ENCODE measurements at places on chromosomes 4 and X.
A peak's percentile ranks its signal among the peaks of the same experiment; 100 is the strongest.

- DNase-seq: no peak
These were observed 349.9 kb downstream of the FBXW7 start for GRCh38 chr4:152185786-152186550.

DNA sequence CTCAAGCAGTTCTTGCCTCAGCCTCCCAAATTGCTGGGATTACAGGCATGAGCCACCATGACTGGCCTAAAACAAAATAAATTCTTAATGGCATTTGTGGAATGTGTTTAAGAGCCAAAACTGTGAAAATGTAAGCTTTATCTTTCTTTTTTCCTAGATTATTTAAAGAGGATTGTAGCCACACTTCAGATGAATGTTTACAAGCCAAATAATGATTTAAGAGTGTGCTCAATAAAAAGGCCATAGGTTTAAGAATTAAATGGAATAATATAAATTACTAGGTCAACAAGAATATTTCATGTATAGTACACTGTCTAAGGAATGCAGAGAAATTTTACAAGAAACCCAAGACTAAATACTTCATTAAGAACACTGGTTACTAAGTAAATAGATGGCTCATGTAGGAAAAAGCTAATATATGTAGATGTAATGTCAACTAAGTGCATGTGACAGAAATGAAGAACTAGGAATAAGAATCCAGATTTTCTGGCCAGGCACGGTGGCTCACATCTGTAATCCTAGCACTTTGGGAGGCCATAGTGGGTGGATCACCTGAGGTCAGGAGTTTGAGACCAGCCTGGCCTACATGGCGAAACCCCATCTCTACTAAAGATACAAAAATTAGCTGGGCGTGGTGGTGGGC lies 21.3 kb upstream of the UGDH start:
- DNase-seq: no peak

DNA sequence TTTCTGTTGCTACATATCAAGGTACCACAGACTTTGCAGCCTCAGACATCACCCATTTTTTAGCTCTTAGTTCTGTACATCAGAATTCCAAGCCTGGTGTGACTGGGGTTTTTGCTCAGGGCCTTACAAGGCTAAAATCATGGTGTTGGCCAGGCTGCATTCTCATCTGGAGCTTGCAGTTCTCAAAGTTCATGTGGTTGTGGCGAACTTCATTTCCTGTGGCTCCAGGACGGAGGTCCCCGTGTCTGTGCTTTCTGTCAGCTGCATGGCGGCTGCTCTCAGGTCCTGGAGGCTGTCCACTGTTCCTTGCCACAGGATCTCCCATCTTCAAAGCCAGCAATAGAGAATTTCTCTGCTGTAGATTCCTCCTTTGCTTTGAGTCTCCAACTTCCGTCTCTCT lies 157.4 kb downstream of the STIM2 start:
- no peak for DNase-seq

DNA sequence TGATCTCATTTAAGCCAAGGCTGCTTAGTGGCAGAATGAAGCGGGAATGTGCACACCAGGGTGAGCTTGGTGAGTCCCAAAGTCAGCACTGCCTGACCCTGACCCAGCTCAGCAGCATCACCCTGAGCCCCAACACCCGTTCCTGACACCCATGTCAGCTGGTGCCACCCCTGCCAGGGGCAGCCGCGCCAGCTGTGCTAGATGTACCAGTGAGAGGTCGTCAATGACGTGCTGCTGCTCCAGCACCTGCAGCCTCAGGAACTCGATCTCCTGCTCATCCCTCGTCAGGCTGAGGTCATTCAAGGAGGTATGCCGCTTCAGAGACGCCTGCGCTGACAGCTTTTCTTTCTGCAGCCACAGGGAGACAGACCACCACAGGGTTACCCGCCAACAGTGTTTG lies 61.7 kb upstream of the C4orf50 start:
- no peak for DNase-seq

DNA sequence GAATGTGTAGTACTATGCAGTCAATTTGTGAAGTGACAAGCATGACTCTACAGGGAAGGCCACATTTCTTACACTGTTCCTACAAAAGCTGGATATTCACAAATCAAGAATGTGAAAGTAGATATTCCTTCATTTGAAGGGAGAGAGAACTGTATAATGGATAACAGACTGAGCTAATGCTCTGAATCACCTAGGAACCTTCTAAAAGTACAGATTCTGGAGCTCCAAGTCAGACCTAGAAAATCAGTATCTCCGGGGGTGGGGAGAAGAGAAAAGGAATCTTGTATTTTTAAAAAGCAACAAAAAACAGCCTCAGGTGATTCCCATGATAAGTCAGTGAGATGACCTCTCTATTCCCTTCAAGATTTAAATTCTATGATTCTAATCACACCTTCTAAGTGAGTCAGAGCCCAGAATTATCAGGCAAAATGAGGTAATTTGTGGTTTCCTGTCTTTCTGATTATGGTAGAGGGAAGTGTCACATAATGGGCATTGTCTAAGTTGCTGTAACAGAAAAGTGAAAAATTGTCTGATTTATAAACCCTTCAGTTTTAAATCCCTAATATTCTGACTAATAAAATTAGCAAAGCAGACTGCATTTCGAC lies 80.9 kb downstream of the IL21 start:
- no peak for DNase-seq

- no peak for DNase-seq
These were observed 175.0 kb upstream of the EPHA5 start for GRCh38 chr4:65845199-65845773.

DNA sequence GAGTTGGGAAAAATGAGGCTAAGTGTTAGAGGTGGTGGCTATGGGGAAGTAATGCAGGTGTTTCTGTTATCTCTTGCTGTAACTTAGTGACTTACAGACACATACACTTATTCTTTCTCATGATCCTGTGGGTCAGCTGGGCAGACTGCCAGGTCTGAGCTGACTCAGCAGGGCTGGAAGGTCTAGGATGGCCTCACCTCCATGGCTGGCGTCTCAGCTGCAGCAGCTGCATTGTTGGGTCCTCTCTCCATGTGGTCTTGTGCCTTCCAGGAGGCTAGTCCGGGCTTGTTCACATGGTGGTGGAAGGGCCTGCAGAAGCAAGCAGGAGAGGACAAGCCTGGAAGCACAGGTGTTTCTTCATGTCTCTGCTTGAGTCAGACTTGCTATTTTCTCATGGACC lies 172.7 kb downstream of the NHS start:
- DNase-seq: no peak

DNA sequence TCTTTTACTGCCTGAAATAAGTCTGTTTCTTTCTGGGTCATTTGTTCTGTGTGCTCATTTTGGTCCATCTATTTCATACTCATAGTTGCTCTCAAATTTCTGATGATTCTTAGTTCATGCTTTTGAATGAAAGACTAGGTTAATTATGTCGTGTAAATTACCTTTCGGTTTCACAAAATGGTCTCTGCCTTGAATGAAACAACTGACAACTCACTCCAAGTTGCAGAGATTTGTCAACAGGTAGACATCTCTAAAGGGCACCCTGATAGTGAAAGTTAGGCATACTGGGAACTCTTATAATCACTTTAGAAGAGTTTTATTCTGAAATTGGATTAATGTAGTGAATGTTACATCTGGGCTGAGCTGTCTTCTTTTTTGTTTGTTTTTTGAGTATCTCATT lies 726.9 kb downstream of the PDHA2 start:
- DNase-seq: no peak

DNA sequence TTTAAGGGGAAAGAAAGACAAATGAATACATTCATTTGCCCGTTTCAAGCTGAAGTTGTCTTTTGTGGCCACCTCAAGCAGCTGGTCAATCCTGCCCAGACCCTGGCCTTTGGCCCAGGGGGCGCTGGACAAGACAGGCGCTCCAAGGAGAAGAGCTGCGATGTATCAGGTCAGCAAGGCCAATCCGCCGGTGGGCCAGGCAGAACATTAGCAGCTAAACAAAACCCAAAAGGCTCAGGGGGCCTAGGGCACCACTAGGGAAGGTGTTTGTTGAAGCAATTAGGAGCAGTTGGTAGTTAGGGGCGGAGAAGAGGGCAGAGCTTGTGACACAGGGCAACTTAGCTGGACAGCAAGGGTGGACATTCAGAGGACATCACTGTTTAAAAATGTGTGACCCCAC lies 60.8 kb upstream of the TMEM33 start:
- DNase-seq: no peak

GRCh38 chr4:185552254-185552653 lies 16.9 kb upstream of the PDLIM3 start:
- DNase-seq: no peak

DNA sequence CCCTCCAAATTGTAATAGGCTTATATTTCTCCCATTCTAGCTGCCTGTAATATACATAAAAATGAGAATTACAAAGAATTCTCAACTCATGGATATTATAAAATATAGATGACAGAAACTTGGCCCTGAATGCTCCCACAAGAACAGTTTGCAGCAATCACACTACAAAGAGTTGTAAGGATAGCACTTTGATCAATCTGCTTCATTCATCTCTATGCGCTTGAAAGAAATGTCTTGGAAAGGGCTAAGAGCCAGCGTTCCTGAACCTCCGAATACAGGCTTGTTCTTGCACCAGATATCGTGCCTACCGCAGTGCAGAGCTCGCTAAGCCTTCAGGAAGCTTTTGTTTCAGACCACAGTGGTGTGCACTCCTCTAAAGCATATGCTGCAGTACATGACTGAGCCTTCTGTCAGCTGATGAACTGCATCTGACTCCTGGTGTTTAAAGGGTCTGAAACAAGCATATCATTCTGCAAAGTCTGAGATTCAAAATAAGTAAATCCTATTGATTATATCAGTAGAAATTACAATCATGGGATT lies 417.6 kb upstream of the ZFP42 start:
- DNase-seq: no peak

- DNase-seq: no peak
These were observed 169.6 kb upstream of the GLRA2 start for GRCh38 chrX:14359727-14360126.

- DNase-seq: no peak
These were observed 159.1 kb upstream of the LEF1 start for GRCh38 chr4:108327642-108328382.

GRCh38 chrX:150487369-150488094 lies 80.9 kb upstream of the MTM1 start:
- no peak for DNase-seq

- no peak for DNase-seq
These were observed 15.5 kb downstream of the MYOZ2 start for GRCh38 chr4:119151161-119151560.

DNA sequence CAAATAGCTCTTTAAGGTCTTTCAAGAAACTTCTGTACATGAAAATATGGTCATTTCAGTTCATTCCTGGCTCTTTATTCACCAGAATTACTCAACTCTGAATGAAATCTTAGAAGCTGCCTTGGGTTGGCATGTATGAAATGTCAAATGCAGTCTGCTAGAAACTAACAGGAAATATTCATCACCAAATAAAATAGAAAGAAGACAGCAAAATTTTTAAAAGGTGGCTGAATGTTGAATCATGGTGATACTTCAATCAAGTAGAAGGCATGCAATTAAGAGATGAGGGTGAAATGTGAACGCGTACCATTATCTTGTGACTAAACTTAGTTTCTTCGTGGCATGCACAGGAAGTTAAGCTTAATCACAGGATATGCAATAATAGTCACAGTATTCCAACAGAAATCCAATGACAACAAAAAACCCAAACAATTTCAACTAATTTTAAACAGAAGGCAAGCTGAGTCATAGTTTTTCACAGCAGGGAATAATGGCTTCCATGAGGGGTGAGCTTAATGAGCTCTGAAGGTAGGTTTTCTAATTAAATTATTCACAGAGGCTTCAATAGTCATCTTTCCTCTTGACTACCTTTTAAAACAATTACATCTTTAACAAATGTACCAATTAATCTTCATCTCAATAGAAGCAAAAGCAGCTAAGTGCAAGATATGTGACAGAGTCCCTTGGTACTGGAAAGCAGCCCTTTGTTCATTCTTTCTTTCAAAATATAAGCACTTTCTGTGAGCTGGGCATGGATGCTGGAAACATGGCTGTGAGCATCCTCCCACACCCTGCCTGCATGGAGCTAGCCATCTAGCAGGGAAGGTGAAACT lies 44.5 kb downstream of the SCFD2 start:
- no peak for DNase-seq

DNA sequence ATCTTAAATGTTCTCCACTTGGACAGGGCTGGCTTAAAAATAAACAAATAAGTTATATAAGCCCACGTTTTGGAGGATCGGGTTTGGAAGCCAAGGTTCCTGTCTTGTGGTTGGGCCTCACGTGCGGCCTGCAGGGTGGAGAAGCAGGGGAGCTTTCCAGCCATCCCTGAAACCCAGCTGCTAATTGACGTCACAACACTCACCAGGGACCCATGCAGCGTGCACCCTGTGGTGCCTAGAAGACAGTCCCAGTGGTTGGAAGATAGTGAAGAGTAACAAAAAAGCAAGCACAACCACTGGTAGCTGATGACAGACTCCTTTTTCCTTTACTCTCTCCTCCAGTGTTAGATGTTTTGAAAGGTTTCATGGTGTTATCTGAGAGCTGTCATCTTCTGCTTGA lies 142.0 kb upstream of the RBPJ start:
- DNase-seq: no peak

- DNase-seq: no peak
These were observed 5.8 kb downstream of the AFAP1 start for GRCh38 chr4:7933651-7934510.

DNA sequence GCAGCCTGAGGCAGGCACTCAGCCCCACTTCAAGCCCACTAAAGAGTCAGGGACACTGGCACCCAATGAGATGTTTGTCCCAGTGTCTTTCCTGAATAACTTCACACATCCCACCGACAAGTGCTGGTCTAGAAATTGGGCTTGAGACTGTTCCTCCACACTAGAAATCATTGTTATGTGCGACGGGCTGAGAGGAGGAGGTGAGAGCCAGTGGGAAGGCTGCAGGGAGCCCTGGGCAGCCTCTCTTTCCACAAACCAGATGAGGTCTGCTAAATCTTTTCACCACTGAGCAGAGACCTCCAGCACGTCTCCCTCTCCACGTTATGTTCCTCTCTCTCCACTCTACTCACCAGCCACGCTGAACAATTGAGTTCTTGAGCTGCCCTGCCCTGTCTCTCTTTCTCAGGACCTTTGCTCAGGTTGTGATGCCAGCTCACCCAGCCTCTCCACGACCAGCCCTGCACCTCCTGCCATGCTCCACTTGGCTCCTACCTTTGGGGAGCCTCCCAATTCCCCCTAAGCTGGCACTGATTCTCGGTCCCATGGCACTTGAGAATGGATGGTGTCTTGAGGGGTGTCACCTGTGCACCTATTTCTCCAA lies 8.4 kb downstream of the SCD5 start:
- DNase-seq: no peak

- peak; percentile 21 for DNase-seq
These were observed 158.7 kb downstream of the DCHS2 start for GRCh38 chr4:154332681-154333421.

GRCh38 chr4:6386091-6386490 lies 86.3 kb downstream of the PPP2R2C start:
- no peak for DNase-seq

GRCh38 chrX:140389331-140389730 lies 115.5 kb downstream of the SOX3 start:
- no peak for DNase-seq

GRCh38 chr4:55186123-55186522 lies 60.7 kb upstream of the KDR start:
- no peak for DNase-seq
